Activated CD4-positive, alpha-beta T cell treated with anti-CD3 and anti-CD28 coated beads, Interleukin-2, amount 50 U/mL, for 24 hours (primary cell): ENCODE measurements at places on chromosomes 3 and 15.

DNA sequence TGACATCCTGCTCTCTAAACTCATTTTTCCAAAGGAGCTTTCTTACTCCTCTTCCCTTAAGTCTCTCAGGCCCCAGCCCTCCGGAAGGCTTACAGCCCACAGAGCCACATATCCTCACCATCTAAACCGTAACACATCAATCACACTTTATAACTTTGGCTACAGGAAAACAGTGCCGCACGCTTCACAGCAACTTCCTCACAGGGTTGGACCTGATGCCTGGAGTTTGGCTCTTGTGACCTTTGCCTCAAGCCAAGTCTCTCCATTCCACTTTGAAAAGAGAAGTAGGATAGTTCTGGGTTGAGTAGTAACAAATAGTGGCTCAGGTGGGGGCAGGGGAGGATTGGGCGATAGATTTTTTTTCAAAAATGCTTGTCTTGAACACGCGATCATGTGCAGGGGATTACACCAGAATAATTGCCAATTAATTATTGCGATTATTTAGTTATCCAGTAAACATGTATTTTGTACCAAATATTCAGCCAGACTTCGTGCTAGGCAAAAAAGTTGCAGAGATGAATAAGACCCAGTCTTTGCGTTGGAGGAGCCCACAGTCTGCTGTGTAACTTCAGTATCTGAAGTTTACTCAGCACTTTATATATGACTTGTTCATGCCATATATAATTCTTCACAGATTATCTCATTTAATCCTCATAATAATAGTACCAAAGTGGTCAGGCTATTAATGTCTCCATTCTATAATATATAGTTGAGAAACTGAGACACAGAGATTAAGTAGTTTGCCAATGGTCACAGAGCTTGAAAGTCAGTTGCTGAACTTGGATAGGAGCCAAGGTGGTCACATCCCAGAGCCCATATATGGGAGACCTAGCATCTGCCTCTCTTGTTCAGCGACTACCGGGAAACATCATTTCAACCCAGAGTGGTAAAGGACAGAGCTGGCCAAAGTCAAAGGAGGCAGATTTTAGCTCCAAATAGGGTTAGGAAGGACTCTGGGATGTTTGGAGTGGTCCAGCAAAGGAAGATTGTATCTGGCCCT lies 2.4 kb upstream of the ETV5 start:
- DNase-seq, result no peak

- no peak for DNase-seq
Measured at GRCh38 chr3:156604642-156605144, 49.8 kb upstream of the SSR3 start.

DNA sequence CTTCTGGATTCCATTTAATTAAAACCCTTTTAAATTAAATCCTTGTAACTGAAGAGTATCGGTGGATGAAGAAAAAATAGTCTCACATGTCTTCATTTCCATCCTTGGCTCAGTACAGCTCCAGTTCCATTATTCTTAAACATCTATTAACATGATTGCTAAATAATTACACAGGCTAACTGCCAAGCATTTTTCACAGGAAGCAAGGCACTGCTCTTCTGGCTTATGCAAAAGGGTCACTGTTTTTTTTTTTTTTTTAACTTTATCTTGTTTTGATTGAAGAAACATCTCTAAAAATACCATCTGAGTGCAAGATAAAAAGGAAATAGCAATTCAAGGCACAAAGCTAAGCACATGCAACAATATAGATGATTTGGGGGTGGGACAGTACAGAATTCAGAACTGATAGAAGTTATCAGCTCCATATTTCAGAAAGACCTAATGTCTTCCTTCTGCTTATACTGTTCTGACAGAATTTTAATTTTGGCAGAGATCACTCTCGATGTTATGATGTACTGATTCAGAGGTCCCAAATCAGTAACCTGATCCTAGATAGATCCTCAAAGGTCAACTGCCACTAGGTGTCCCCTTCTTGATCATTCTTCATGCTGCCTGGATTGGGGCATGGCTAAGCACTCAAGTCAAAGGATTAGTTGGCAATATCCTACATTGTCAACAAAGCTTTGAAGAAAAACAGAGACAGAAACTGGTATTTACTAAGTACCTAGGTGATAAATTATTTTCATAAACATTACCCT lies 57.8 kb upstream of the ACTC1 start:
- DNase-seq, result no peak

GRCh38 chr3:195800240-195800639 lies 11.5 kb downstream of the MUC4 start:
- no peak for DNase-seq

GRCh38 chr3:105572501-105572900 lies 205.8 kb downstream of the ALCAM start:
- DNase-seq, result no peak

GRCh38 chr3:14534516-14535191 lies 5.5 kb downstream of the GRIP2 start:
- DNase-seq, result no peak

DNA sequence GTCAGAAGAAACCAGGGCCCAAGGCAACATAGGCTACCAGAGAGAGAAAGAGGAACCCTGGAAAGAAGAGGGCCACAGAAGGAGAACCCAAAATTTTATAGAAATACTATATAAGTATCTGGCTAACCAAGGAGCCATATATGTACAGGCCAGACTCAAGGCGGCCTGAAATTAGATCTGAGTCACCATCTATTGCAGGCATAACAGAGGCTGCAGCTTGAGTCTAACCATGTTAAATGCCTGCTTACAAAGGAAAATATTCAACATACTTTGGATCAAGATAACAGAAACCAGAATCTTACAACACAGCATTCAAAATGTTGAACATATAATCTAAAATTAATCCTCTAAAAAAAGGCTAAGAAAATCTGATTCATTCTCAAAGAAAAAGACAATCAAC lies 23.1 kb downstream of the IGSF11 start:
- DNase-seq, result no peak

DNA sequence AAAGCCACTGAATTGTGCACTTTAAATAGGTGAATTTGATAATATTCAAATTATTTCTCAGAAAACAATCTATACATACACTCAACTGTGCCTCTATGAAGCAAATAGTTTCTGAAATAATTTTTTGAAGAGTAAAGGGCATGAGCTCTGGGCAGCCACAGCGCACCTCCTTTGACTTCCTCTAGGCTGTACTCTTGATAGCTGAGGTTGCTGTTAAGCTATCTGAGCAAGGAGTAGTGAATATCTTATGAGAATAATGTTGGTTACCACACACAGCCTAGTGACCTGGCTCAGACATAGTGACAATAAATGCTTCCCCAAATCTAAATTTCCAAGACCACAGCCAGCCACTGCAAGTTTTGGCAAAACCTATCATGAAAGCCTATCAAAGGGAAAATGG lies 11.6 kb upstream of the SEC61A1 start:
- no peak for DNase-seq

DNA sequence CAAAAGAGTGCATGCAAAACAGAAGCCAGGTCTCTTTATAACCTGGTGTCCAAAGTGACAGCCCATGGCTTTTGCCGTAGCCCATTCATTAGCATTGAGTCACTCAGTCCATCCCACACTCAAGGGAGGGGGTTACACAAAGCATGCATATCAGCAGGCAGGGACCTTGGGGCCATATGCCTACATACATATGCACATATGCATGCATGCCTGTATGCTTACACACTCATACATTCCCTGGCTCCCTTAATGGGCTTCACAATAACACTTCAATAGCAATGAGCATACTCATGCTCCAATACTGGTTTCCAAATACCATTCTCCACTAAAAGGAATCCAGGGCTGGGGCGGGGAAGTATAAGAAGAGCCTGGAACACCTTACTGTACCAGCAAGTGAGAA lies 22.0 kb downstream of the TRPM1 start:
- DNase-seq, result no peak

- no peak for DNase-seq
Measured at GRCh38 chr3:54642147-54642546, 285.7 kb downstream of the LRTM1 start.

DNA sequence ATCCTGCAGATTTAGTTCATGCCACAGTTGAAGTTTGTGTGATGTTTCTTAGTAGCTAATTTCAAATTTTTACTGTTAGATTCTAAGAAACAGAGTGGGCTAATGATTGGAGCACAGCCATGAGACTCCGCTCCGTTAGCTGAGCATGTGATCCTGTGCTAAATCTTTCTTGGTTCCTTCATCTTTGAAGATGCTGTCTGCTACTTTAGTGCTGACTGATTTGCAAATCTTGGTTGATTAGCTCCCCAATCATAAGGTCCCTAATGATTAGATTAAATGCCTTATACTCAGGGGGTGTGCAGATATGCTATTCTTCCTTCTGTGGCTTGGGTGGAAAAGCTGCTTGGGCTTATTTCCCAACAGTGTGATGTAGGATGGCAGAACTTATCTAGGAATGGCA lies 129.5 kb upstream of the ZBED2 start:
- DNase-seq, result no peak

GRCh38 chr3:193655831-193656433 lies 62.9 kb downstream of the OPA1 start:
- DNase-seq, result no peak

GRCh38 chr15:98147415-98147814 lies 186.9 kb downstream of the ARRDC4 start:
- DNase-seq, result no peak

DNA sequence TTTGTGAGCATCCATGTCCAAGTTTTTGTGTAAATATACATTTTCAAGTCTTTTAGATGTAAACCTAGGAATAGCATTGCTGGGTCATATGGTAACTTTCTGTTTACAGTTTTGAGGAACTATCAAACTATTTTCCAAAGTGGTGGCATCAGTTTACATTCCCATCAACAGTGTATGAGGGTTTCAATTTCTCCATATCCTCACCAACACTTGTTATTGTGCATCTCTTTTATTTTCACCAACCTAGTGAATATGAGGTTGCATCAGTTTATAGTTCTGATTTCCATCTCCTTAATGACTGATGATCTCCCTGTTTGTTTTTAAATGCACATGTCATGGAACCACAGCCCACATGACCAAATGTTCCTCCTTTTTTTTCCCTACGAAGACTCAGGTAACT lies 201.2 kb downstream of the FEZF2 start:
- no peak for DNase-seq

DNA sequence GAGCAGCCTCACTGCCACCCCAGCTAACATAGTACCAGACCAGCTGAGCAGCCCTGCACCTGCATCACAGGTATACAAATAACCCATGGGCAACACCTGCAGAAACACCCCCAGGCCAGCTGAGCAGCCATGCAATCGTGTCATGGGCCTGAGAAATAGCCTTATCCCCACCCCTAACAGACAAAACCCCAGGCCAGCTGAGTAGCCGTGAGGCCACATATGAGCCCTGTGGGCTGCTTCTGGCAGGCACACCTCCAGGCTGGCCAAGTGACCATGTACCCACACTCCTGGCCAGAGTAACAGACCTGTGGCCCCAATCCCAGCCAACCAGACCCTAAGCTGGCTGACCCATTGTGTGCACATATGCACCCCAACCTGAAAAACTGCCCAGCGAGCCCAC lies 138.6 kb downstream of the DMXL2 start:
- no peak for DNase-seq

DNA sequence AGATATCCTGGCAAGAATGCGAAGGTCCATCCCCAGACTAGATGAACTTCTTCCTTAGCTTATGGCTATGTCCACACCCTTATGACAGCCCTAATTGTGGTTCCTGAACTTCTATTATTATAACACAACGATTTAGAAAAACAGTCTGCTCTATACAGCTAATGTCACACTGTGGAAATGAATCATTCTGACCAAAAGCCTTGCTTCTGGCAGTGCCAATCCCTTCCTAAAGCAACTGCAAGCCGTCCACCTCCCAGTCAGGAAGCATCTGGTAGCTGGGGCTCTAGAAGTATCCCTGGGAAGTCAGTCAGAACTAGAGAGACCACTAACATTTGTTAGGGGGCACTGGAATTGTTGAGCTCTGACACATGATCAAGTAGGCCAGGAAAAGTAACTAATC lies 45.0 kb downstream of the MYO5A start:
- no peak for DNase-seq

GRCh38 chr3:167967257-167968036 lies 128.3 kb downstream of the GOLIM4 start:
- DNase-seq, result no peak

- DNase-seq, result no peak
Measured at GRCh38 chr3:71149959-71150954, 433.3 kb downstream of the FOXP1 start.

DNA sequence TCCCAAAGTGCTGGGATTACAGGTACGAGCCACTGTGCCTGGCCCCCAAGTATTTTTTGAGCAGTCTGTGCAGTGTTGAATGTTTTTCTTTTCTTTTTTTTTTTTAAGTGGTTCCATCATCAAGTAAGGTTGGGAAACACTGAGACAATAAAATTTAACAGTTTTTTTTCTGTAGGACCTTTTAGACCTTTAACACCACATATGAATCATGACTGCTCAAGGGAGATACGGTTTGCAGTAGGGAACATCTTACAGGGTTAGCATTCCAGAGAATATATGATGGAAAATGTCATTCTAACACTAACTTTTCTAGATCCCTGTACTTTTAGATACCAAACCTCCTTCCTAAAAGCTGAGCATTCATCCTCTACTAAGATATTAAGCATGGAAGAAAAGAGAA lies 41.7 kb downstream of the SNX4 start:
- DNase-seq, result no peak

GRCh38 chr15:62035256-62035924 lies 24.9 kb downstream of the VPS13C start:
- DNase-seq, result no peak

- no peak for DNase-seq
Measured at GRCh38 chr15:39153058-39153714, 427.7 kb upstream of the THBS1 start.

DNA sequence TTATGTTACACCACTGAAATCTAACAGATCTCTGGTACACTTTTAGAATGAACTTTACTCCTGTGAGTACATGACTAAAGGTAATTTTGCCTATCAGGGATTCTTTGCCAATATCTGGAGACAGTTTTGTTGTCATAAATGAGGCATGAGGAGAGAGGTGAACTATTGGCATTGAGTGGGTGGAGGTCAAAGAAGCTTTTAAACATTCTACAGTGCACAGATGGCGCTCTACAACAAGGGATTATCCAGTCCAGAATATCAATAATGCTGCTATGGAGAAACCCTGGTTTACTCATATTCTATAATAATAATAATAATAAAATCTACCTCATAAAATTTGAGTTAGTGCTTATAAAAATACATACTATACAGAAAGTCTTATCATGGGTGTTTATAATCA lies 702.3 kb downstream of the SI start:
- no peak for DNase-seq

- DNase-seq, result no peak
Measured at GRCh38 chr15:74403991-74404563, 29.7 kb downstream of the SEMA7A start.
